ENCODE measurements at places on chromosomes 1 and 21.

DNA sequence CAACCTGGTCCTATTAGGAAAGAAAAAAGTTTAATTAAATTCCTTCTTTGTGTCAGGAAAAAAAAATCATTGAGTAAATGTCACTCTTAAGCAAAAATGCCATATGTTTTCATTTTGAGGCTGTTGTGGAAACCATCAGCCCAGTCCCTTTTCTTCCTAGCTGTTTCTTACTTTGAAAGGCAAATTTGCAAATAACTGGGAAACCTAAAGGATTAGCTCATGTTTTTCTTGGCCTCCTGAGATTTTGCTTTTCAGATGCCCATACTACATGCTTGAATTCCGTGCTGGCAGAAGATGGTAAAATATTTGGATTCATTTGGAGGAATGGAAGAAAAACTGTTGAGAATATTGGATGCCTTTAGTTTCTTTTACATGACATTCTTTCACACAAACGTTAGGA lies 182.1 kb upstream of the ADAMTS5 start:
- no peak for DNase-seq

DNA sequence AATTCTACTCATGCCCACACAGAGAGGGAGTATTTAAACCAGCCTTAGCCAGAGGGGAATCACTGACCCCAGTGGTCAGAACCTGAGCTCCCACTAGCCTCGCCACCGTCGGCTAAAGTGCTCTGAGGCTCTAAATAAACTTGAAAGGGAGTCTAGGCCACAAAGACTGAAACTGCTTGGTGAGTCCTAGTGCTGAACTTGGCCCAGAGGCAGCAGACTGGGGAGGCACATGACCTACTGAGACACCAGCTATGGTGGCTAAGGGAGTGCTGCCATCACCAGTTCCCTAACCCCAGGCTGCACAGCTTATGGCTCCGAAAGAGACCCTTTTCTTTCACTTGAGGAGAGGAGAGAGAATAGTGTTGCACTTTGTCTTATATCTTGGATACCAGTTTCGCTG lies 1542.8 kb downstream of the KCNT2 start:
- no peak for DNase-seq

GRCh38 chr21:46080171-46081021 lies 17.5 kb upstream of the COL6A2 start:
- no peak for DNase-seq

- no peak for DNase-seq
Observed at GRCh38 chr1:228108742-228109072, 392 bp downstream of the MRPL55 start.

GRCh38 chr1:204465546-204466415 lies 28.8 kb downstream of the PIK3C2B start:
- no peak for DNase-seq

- no peak for DNase-seq
Observed at GRCh38 chr1:228071839-228072657, 10.5 kb upstream of the ARF1 start.

GRCh38 chr1:203475012-203475981 lies at the start of gene PRELP:
PRELP (plus strand) TSS chr1:203475806; CDS start chr1:203483185, 7,379 bp downstream.
- DNase-seq, result no peak

GRCh38 chr1:116019653-116020253 lies 43.4 kb downstream of the SLC22A15 start:
- no peak for DNase-seq

- no peak for DNase-seq
Observed at GRCh38 chr1:221039616-221040015, 160.4 kb downstream of the HLX start.

DNA sequence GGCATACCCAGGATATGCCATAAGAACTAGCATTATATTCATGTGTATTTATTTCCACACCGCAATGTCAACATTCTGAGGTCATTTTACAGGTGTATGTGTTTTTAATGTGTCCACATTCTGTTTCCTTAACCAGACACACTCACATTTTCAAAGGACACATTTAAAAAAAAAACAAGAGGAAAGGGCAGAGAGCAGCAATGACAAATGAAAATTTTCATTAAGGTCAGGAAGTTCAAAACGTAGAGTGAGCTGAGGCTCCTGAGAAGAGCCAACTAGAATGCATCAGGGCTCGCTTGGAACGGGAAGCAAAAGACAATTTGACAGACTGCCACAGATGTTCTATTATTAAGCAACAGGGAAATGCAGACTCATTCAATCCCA lies 4.8 kb upstream of the GNPAT start:
- DNase-seq, result no peak

DNA sequence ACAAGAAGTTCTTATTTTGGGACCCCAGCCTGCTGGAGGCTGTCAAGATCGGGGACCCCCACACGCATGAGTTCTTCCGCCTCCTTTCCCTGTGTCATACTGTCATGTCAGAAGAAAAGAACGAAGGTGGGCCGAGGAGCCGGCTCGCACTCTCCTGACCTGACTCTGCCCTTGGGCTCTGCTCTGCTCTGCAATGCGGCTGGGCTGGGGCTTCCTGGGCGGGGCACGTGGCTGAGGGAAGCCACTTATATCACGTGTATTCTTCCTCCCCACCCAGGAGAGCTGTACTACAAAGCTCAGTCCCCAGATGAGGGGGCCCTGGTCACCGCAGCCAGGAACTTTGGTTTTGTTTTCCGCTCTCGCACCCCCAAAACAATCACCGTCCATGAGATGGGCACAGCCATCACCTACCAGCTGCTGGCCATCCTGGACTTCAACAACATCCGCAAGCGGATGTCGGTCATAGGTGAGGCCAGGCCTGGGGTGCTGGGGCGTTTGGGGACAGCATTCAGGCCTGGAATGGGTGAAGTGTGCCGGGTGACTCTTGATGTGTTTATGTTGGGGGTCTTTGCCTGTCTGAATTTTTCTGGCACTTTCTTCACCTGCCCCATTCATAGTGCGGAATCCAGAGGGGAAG lies 17.6 kb downstream of the ATP8B2 start:
- DNase-seq, result peak; percentile 65

GRCh38 chr1:230359992-230360668 lies 66.0 kb downstream of the PGBD5 start:
- DNase-seq, result no peak

DNA sequence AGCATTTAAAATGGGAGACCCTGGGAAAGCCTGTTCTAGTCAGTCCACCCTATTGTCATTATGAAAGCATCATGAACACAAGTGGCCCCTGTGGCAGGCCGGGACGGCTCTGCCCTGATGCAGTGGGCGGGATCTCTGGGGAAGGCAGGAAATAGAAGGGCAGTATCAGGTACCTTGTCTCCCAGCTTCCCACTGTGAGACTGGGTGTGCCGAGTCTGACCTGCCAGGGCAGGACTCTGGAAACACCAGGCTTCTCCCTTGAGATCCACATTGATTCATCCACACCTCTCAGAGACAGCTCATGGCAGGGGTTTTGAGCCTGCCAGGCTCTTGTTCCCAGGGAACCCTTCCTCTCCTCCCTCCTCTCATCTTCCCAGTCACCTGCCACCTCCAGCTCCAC lies 24.5 kb upstream of the GNPAT start:
- no peak for DNase-seq

DNA sequence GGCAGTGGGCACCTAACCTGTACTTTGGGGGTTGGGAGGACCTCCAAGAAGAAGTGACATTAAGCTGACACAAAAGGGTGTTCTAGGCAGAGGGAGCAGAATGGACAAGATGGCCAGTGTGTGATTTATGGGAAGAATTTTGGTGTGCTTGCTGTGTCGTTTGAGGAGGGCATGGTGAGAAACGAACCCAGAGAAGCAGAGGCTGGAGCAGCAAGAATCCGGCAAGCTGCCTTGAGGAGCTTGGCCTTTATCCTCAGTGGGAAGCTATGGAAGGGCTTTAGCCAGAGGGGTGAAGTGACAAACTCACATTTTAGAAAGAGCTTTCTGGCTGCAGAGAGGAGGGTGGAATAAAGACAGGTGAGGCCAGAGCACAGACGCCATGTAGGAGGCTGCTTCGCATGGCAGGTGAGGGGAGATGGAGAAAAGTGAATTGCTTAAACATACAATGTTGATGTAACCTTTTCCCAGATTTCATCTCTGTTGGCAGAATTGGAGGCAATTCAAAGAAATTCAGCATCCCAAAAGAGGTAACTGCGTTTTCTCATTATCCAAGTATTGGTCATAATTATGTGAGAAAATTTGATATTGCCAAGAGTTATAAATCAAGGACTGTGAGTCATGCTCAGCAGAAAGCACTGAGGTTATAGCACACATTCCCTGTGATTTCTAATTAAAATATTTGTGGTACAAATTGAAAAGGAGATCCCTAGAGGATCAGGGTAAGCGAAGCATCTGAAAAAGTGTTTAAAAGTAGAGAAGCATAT lies 26.5 kb downstream of the TRIM45 start:
- no peak for DNase-seq

DNA sequence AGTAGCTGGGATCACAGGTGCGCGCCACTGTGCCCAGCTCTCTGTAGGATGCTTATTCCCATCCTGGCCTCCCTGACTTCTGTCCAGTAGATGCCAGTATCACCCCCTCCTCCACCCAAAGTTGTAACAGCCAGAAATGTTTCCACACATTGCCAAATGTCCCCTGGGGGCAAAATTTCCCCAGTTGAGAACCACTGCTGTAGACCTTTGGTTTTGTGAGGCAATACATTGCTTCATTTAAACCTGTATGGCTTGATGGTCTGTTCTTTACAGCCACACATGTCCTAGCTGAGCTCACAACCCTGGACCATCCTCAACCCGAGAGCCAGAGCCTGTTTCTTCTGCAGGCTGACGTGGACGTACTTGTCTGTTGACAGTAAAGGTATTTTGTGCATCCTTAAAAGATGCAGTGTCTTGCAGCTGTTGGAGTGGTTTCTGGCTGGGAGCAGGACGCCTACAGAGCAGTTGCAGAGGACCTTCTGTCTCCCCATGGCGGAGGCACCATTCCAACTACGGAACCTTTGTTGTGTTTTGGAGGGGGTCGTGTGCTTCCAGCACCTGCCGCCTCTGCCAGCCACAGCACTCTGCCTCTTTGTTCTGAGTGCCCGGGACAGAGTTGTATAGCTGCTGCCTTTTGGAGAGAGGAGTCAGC lies 26.6 kb downstream of the DOP1B start:
- no peak for DNase-seq

DNA sequence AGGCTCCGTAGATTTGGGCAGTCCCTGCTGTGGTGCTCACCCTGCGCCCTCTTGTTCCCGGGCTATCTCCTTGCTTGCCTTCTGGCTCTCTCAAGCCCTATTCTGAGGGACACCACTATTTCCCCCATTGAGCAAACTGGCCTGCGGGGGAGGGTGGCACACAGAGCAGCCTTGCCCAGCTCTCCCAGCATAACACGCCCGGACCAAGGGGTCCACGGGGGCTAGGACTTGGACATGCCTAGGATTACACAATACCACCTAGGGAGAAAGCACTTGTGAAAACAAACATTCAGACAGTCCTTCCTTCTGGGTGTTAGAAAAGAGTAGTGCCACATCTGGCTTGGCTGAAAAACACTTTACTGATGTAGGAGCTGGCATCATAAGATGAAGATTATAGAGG lies 7.4 kb downstream of the TADA1 start:
- no peak for DNase-seq

DNA sequence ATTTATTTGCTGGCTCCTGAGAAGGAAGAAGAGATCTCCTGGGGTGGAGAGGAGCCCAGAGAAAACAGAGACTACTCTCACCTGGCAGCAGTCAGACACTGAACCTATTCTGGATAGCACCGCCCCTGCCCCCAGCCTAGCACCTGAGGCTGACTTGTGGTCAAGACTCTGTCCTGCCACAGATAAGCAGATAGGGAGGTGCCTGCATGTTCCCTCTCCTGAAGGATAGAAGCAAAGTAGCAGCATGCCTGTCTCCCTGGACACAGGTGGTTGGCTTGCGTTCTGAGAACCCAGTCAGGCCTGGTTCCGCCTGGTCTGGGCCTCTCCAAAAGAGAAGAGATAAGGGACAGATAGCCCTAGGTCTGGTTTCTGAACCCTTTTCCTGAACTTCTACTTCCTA lies 1.3 kb upstream of the EFNA3 start:
- no peak for DNase-seq
